ENCODE measurements at places on chromosomes 5 and 9.

- no peak for DNase-seq
Measured at GRCh38 chr5:96026406-96027041, 64.9 kb upstream of the ELL2 start.

DNA sequence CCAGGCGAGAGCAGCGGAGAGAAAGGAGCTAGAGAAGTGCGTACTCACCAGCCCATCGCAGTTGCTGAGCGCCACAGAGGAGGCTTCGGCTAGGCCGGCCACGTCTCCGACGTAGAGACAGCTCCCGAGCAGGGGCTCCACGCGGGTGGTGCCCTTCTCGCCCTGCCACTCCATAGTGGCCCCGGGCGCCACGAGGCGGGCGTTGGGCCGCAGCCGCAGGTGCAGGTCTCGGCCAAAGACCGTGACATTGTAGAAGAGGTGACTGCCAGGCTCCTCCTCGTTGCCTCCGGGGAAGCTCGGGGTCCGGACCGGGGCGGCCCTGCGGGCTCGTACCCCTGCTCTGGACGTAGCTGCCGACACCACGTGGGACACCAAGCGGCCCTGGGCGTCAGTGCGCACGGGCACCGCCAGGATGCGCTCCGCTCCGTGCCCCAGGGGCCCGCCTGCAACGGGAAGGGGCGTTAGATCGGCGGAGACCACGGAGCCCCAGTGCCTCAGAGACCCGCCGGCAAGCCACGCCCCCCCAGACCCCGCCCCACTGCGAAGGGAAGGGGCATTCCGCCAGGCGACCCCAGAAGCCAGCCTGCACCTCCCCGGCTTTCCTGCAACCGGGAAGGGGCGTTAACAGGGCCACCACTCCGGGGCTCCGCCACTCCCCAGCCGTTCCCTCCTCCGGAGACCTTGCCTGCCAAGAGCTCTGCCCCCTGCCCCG, 1.4 kb downstream of the ADAMTS2 start:
- no peak for DNase-seq

DNA sequence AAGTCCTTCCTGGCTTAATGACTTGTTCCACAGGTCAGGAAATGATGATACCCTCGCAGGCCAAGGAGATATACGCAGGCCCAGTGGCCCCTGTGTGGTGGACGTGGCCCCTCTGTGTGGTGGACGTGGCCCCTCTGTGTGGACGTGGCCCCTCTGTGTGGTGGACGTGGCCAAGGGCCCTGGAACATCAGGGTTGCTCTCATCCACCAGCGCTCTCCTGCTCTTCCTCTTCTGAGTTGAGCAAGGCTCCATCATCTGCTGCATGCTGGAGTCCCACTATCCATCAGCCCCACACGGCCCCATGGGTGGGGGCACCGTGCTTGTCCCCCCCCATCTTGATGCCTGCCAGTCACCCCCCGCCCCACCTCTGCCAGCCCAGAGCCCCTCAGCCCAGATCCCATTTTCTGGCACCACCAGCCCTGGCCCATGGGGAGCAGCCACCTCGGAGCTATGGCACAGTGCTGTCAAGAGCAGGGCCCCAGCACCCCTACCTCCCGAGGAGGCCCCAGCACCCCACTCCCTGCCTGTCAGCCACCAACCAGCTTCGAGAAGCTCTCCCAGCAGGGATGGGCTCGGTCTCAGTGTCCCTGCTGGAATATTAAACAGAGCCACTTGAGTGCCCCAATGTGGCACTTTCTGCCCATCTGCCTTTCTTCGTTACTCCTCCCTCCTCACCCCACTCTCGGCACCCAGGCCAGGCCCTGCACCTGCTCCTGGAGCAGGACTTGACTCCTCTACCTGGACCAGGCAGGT, 8.1 kb downstream of the LRRC14B start:
- DNase-seq, result no peak

- DNase-seq, result no peak
Measured at GRCh38 chr9:18791074-18791473, 241.9 kb downstream of the SAXO1 start.

DNA sequence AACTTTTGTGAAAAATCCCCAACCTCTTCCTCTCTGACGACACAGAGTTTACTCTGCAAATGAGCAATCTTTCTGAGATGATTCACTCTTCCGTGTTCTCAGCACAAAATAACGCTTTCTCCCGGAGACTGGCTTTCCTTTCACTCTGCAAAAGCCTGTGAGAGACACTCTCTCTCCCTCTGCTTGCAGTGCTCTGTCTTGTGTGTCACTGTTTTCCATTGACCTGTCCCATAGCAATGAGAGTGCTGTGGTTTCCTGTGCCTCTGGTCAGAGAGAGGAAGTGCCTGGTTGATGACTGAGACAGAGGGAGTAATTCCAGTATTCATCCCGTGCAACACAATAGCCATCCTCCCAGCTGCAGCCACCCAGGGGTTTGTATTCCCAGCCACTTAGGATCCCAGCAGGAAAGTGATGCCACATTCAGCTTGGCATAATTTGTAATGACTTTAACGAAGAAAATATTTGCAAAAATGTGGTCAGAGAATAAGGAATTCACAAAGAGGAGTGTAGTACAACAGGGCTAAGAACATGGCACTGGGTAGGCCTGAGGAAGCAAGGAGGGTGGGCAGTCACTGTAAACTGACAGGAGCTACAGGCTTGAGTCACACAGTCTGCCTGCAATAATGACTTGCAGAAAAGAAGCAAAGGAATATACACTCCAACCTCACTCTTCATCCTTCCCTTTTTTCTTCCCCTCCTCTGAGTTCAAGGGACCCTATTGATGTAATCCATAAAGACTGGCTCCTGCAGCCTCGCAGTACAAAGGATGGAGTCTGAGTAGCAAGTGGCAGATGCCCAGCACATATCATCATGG, 463.5 kb upstream of the RGMB start:
- DNase-seq, result no peak

DNA sequence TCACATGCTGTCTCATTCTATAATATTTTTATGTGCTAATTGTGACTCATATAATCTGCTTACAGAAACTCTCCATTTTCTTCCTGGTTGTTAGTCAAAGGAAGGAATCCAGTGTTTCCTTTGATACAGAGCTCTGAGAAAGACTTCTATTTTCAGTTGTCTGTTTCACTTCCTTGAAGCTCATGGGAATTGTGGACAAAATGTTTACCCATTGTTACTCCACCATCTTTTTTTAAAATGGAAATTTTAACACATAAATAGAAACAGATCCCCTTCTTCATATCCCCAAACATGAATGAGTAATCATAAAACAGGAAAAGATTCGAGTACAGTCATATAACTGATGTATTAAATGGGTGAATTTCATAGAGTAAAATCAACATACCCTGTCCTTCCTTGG, 42.0 kb upstream of the KCNN2 start:
- DNase-seq, result no peak

GRCh38 chr9:130364619-130365322, 80.0 kb upstream of the ASS1 start:
- DNase-seq, result no peak

- DNase-seq, result no peak
Measured at GRCh38 chr5:59728356-59728755, 165.2 kb downstream of the PDE4D start.

DNA sequence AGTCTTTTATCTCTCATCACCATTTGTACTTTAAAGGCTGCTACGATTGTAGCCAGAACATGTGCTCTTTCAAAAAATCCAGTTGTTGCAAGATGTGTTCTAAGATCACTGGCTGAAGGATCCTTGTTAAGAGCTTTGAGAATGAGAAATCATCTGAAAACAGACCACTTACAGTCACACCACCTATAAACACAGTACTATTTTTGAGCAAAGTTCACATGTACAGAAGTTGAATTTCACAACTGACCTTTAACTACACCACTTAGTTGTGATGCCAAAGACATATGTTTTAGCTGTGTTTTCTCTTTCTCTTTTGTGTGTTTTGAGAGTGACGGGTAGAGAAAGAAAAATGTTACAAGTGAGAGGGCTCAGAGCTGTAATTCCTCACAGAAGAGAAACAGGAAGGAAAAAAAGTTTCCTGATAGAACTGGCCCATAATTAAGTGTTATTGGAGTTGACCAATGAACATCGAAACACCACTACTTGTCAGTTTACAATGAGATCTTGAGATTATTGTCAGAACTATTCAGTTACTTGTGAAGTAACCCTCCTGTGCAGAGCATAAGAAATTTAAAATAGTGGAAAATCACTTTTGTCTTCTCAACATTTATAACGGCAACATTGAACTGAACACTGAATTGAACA, 245.4 kb downstream of the MLLT3 start:
- no peak for DNase-seq

DNA sequence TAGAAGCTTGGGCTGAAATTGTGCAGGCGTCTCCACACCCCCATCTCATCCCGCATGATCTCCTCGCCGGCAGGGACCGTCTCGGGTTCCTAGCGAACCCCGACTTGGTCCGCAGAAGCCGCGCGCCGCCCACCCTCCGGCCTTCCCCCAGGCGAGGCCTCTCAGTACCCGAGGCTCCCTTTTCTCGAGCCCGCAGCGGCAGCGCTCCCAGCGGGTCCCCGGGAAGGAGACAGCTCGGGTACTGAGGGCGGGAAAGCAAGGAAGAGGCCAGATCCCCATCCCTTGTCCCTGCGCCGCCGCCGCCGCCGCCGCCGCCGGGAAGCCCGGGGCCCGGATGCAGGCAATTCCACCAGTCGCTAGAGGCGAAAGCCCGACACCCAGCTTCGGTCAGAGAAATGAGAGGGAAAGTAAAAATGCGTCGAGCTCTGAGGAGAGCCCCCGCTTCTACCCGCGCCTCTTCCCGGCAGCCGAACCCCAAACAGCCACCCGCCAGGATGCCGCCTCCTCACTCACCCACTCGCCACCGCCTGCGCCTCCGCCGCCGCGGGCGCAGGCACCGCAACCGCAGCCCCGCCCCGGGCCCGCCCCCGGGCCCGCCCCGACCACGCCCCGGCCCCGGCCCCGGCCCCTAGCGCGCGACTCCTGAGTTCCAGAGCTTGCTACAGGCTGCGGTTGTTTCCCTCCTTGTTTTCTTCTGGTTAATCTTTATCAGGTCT, at the start of gene C9orf72:
C9orf72 (minus strand) TSS at position 564 of the 716 bp plus-strand sequence. CDS start 6,361 bp downstream, outside the sequence.
- peak; percentile 89 for DNase-seq

DNA sequence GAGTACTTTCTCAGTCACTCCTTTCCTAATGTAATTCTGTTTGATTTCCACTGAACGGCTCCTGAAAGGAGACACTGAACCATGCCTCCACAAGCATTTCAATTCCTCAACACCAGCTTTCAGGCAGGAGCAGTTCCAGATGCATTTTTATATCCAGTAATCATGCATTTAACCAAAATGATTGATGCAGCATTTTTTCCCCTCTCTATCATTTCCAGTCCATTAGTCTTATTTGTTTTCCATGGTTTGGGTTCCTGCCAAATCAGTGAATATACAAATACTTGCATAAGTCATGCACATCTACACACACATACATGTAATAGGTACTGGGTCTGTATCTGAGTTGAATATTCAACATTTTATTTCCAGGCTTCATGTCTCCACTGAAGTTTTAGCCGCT, 122.7 kb downstream of the GRIA1 start:
- DNase-seq, result no peak

DNA sequence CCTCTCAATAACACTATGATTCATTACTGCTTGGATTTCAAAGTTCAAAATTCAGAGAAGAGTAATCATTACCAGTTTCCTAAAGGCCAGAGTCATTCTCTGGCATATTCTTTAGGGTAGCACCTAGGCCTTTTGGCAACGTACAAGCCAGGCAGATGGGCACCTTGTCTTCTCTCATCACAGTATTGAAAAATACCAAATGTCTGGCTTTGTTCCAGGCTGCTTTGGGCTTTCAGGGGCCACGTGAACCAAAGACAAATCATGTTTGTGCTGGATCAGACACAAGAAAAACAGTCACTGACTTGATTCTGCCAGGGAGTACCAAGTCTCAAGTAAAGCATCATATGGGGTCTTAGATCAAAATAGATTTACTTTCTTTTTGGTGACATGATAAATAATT, 15.5 kb downstream of the MEGF9 start:
- DNase-seq, result no peak

- no peak for DNase-seq
Measured at GRCh38 chr5:95734906-95735305, 3.8 kb downstream of the RHOBTB3 start.

DNA sequence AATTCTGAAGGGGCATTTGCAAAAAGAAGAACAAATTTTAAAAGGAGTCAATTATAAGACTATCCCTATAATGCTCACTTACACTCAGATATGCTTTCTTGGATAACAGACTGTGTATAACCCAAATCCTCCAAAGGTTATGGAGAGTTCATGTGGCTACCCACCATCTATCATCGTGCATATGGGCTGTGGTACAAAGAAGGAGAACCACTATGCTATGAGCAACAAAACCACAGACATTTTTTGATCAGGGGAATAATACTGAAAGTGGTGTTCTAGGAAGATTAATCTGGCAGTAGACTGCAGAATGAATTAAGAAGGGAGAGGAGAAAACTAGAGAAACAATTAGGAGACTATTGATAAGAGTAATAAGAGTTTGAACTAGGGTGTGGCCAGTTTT, 16.8 kb downstream of the NR3C1 start:
- DNase-seq, result no peak

DNA sequence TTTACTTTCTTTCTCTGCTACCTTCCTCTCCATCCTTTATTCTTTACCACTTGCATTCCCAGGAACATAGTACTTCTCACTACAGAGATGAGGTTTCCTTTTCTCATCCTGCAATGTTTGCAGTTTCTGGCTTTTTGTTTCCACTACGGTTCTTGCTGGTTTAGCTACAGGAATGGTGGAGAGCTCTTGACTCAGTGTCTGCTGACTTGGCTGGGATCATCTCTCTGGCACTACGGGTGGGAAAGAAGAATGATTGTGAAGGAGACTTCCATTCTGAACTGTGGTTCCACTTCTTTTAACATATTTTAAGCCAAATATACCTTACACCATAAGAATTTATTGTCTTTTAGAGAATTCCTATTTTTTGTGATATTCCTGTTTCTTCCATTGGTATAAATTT, 65.1 kb downstream of the NREP start:
- DNase-seq, result no peak

DNA sequence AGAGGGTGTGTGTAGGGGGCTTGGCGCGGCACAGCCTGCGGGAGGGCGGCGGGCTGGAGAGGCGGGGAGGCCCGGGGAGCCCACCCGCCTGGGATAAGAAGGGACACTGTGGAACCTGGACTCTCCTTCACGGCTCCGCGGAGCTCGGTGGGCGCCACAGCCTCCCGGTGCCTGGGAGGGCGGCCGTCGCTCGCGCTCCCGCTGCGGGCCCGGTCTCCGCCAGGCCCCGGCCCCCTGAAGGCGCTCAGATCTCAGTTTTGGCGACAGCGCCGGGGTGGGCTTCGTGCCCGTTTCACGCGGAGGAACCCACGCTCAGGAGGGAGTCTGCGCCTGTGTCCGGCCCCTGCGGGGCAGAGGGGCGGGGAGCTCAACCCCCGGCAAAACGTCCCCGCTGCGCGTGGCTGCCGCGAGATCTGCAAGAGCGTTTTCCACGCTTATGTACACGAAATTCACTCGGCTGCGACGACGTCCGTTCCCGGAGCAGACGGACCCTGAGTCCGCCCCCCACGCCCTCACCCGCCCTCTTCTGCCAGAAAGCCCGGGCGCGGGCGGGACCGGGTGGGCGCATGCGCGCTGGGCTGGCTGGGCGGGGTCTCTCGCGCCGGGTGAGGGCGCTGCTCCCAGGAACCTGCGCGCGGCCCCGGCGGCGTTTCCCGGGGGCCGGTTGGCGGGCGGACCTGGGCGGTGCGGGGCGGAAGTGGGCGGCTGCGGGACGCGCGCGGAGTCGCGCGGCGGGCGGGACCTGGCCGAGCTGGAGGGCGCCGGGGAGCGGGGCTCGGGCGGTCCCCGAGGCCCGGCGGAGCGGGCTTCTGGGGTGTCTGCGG, at the start of gene NELFB:
NELFB (plus strand) TSS at position 704 of the 824 bp plus-strand sequence.
- peak; percentile 69 for DNase-seq

- no peak for DNase-seq
Measured at GRCh38 chr9:117307701-117308100, 107.2 kb downstream of the ASTN2 start.

GRCh38 chr5:73254642-73255041, 81.6 kb downstream of the TMEM174 start:
- no peak for DNase-seq
